ENCODE measurements at places on chromosomes 11 and 22.
A peak's percentile ranks its signal among the peaks of the same experiment; 100 is the strongest.

GRCh38 chr22:29642694-29643093 is 39.3 kb downstream of the NF2 start:
- DNase-seq, result no peak

- peak; percentile 66 for DNase-seq
Observed at GRCh38 chr11:32297611-32298011, 137.7 kb downstream of the WT1 start.

- DNase-seq, result no peak
Observed at GRCh38 chr11:55357560-55358184, 10.1 kb upstream of the OR4A15 start.

DNA sequence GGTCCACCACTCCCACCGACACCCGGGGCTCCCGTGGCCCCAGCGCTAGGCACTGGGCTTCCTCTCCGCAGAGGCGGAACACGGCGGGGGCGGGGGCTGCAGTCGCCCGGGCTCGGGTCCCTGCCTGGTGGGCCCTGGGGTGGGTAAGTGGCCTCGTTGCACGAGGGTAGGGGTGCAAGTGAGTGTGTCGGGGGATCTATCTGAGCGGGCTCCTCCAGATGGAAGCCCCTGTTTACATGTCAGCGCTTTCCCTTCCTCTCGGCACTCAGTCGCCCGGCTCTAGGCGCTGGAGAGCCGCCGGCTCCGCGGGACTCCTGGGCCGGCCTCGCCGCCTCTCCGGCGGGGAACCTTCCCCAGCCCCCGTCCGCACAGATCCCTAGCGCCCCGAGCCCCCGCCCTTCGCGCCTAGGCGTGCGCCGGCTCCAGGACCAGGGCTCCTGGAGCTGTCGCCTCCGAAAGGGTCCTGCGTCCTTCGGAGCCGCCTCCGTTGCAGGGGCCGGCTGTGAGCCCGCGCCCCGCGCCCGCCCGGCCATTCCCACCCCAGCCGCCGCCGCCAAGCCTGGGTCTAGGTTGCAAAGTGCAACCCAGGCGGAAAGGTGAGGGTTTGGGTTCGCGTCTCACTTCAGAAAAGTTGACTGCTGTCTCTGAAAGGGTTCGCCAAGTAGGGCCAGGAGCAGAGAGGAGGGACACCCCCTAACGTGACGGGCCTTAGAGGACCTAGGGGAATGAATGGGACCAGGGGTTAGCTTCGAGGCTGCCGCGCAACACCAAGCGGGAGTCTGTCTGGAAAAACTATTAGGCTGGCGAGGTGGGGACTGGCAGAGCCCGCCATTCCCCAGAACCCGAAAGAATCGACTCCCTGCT is 978 bp downstream of the FLI1 start:
- DNase-seq, result no peak

GRCh38 chr11:91986218-91986617 is 238.4 kb upstream of the FAT3 start:
- no peak for DNase-seq

DNA sequence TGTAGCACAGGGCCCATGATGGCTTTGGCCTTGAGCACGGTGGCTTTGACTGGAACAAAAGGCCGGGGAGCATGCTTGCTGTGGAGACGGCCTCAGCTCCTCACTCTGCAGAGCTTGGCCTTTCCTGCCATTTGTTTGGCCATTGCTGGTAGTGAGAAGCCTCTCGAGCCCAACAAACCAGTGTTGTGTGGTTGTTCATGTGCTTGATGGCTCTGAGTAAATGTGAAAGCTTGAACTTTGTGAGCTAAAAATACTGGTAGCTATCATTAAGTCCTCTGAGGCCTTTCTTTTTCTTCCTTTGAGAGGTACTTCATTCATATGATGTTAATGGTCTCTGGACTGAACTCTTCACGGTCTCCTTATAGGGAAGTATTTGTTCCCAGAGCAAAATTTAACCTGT is 39.6 kb downstream of the NAT10 start:
- no peak for DNase-seq

- DNase-seq, result peak; percentile 45
Observed at GRCh38 chr11:60251485-60252212, 8.7 kb upstream of the MS4A4E start.

DNA sequence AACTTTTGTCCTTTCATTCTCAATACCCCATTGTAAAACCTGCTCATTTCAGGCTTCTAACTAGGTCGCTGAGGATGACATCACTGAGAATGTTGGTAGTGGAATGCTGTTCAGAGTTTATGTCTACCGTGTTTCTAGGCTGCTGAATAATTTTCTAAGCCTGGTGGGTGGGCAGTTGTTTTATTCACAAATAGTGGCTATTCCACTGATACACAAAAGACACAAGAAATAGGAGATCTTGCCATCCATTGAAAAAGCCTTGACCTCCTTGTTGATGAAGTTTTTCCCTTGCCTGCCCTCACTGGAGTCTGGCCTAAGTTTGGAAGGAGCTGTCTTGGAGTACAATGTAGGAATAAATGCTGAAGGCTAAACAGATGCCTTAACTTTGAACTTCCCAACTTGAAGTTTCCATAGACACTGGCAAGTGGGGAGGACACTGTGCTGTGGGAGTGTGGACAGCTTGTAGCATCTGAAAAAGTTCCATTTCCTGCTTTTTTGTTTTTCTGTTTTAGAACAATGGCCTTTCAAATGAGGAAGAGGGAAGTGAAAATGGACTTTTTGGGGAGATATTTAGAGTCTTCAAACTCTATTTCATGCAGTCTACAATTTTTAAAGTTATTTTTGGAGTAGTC is 59.2 kb downstream of the TRIM44 start:
- DNase-seq, result no peak

GRCh38 chr11:35893796-35894475 is 49.9 kb upstream of the LDLRAD3 start:
- DNase-seq, result peak; percentile 85

GRCh38 chr11:1342946-1343345 is 33.5 kb upstream of the TOLLIP start:
- no peak for DNase-seq
